ENCODE measurements at places on chromosomes 16 and 17.

- no peak for DNase-seq
- H3K4me3 ChIP-seq: no peak overlapping the region
- H3K27me3 ChIP-seq: no peaks in the 10 kb centered on the region
- H3K4me1 ChIP-seq: no peaks in the 10 kb centered on the region
These were observed 8.3 kb downstream of the SLC35G3 start for GRCh38 chr17:35185849-35186248.

DNA sequence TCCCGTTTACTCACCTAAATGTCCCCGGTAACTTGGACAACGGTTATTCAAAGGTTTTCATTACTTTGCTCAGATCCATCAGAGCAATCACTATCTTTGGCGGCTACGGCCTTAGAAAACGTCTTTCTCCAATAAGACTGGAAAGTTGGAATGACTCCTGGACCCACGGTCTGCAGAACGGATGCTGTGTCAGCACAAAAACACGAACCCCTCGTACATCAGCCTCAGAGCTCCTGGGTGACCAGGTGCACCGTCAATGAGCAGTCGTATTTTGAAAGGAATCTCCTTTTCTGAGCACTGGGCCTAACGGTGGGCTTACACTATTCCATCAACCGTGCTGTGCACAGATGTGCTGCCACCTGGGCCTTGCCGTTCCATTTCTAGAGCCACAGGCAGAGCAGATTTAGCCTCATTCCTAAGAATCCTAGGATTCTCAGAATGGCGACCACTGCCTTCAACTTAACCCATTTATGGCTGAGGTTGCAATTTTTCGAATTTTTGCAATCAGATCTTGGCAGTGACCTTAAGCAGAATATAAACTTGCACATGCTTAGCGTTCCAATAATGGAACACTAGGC is 110.8 kb upstream of the ZNF750 start:
- no peaks in the 10 kb centered on the region for H3K36me3 ChIP-seq
- H3K4me3 ChIP-seq: no peak overlapping the region
- no peaks in the 10 kb centered on the region for H3K4me1 ChIP-seq
- no peak for DNase-seq

DNA sequence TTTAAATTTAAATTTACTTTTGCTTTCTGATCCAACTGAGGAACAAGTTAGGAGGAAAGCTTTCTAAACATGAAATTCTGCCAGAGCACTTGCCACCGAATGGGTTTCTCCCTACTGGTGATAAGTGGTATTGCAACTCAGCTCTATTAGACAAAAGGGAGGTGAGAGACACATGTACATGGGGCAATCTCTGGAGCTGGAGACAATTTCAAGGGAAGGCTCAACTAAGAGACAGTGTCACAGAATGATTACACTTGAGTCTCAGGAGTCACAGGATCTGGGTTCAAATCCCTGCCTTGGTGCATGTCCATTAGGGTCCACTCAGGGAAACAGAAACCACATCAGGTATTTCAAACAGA is 37.4 kb downstream of the SOCS1 start:
- H3K27ac ChIP-seq: no peak overlapping the region
- H3K4me1 ChIP-seq: no peaks in the 10 kb centered on the region
- H3K27me3 ChIP-seq: no peaks in the 10 kb centered on the region
- no peak overlapping the region for H3K4me3 ChIP-seq

GRCh38 chr17:4035081-4035680 is 70.9 kb upstream of the ATP2A3 start:
- H3K36me3 ChIP-seq: peaks cover 2% of the 10 kb centered on the region
- DNase-seq: no peak
- H3K4me1 ChIP-seq: no peaks in the 10 kb centered on the region
- H3K27me3 ChIP-seq: no peaks in the 10 kb centered on the region

- no peak overlapping the region for H3K4me3 ChIP-seq
- H3K27me3 ChIP-seq: no peaks in the 10 kb centered on the region
These were observed 20.8 kb downstream of the GGA3 start for GRCh38 chr17:75240394-75241142.

DNA sequence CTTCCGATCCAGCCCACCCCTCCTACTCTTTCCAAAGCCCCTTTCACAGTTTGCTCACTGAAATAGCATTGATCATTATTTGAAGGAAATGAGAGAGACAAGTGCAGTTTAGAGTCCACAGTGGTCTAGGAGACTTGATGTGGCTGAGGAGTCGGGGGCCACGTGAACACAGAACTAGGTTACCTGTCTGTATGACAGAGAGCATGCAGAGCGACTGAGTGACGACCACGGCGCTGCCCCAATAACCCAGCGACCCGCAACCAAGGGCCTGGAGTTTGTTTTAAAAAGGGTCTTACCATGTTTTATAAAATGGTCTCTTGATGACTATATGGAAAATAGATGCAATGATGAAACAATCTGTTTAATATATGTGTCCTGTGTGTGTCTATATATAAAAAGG is 39.5 kb downstream of the NDEL1 start:
- no peak overlapping the region for H3K27ac ChIP-seq
- peaks cover 57% of the 10 kb centered on the region for H3K36me3 ChIP-seq
